ENCODE measurements at places on chromosomes 2 and 18. TPM values are rescaled to one million over a fixed set of nuclear protein-coding genes. Genes with fewer than 3 reads are reported as not detected.
A peak's percentile ranks its signal among the peaks of the same experiment; 100 is the strongest.

Gene TNS1
- polyA plus RNA-seq = 64.9 TPM

Gene VSNL1
- polyA plus RNA-seq = 4.4 TPM

Gene COMMD1
- polyA plus RNA-seq = 77.0 TPM

Gene ALPG
- not detected for polyA plus RNA-seq

Gene SNTG2
- 3.2 TPM for polyA plus RNA-seq

Gene TEKT4
- polyA plus RNA-seq = 0.20 TPM

Gene TUBB8B
- polyA plus RNA-seq = 0.96 TPM

Gene UGT1A5
- not detected for polyA plus RNA-seq

DNA sequence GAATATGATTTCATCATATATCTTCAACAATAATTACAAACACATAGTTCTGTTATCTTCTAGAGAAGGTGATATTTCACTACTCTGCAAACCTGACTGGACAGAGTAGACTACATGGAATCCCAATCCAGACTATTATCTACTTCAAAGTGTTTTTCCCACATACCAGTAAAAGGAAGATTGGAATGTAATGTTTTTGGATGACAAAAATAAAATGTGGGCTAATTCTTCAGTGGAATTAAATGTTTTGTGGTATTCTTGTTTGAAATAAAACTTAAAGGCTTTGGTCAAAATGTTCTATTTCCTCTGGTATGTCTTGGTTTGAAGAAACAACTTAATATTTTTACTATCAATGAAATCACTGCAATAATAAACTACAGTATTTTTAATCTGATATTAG, 22.1 kb downstream of the COL5A2 start:
- DNase-seq = no peak

DNA sequence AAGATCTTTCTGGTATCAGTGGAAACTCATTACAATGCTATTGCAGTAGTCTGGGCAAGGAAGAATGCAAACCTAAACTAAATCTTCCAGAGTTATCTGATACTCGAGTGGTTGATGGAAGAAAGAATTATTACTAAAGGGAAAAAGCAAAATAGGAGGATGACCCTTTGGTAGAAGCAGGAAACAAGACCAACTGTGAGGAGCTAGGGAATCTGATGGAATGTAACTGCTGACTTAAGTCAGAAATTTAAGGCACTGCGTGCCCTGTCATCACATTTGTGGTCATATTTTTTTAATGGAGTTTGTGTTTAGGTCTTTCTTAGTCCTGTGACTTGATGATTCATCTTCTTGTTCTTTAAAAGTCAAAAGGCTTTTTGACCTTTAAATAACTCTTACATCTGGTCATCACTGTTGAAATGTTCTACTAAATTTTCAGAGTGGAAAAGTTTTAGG, 36.5 kb upstream of the ARMC9 start:
- peak; percentile 60 for DNase-seq

DNA sequence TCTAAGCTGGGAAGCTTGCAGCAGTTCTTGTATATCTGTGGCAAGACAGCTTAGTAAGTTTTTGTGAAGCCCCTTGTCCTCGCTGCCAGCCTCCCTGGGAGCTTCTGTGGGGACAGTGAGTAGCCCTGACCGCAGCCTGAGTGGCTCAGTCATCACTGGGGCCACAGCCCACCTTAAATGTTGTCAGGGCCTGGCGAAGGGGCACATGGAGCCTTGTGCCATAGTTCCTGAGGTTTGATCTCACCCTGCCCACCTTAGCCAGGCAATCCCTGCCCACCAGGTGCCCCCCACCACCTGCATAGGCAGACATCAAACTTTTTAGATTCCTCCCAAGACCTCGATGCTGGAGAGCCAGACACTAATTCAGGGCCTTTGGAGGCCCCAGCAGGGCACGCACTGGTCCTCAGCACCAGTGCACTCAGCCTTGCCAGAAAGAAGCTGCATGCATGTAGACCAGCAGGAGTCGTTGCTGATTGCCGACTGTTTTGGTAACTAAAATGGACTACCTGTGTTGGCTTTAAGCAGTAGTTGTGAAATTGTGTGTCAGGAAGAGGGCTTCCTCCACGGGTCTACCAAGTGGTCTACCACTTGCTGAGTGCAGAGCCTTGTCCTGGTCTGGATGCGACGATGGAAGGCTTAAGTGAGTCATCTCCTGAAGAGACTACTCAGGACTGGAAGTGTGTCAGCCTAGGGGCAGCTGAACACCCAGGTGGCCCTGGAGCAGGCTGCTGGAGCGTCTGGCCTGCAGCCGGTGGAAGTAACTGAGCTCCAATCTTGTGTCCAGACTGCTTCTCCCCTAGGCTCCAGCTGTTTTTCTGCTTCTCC, 233.1 kb downstream of the SEPTIN10 start:
- no peak for DNase-seq

- DNase-seq = no peak
Observed at GRCh38 chr2:79000008-79000576, 25.4 kb upstream of the REG3G start.

- DNase-seq = no peak
Observed at GRCh38 chr2:77640924-77641323, 118.7 kb upstream of the LRRTM4 start.

- DNase-seq = no peak
Observed at GRCh38 chr2:102236132-102236531, 49.3 kb downstream of the IL1RL2 start.

DNA sequence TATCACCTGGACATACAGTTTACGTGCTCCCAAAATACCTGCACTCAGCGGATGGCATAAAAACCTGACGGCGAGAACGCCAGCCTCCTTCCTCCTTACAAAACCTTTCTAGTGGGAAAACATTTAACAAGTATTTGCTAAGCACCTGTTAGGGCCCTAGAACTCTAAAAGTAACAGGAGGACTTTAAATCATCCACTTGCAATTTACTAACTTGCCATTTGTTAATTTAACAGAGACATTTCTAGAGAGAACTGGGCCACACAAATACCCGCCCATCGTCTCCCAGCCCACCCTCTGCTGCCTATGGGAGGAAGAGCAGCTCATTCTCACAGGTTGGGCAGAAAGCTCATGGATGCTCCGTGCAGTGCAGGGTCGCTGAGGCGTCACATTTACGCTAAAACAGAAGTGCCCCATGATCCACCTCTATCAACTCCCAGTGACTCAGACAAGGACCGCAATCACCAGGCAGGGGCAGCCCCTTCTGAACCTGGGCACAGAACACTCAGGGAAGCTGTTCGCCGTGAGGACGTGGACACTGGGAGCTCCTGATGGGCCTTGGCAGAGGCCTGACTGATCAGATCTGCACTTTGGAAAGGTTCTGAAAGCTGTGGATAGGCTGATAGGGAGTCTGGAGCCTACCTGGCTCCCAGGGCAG, 106.9 kb downstream of the HDAC4 start:
- no peak for DNase-seq

DNA sequence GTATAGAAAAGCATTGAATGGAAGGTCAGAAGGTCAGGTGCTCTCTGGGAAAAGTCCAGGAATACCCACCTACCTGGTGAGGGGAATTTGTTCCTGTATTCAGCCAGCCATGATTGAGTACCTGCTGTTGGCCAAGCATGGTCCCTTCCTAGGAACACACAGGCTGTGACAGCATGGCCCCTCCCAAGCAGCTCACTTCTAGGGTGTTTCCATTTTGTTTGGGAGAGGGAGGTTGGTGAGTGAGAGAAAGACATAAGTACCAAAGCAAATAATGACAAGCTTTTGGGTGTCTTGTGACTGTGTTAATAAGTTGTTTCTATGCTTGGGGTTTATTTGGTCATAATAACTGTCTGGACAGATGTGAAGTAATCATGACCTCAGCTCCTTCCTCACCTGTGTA, 46.3 kb downstream of the CABLES1 start:
- no peak for DNase-seq

GRCh38 chr2:225041851-225042799, at the start of gene DOCK10:
DOCK10 (minus strand) TSS chr2:225042468; CDS start chr2:225042374, 94 bp downstream.
- DNase-seq = peak; percentile 30

- no peak for DNase-seq
Observed at GRCh38 chr2:3036432-3037125, 341.0 kb downstream of the EIPR1 start.

DNA sequence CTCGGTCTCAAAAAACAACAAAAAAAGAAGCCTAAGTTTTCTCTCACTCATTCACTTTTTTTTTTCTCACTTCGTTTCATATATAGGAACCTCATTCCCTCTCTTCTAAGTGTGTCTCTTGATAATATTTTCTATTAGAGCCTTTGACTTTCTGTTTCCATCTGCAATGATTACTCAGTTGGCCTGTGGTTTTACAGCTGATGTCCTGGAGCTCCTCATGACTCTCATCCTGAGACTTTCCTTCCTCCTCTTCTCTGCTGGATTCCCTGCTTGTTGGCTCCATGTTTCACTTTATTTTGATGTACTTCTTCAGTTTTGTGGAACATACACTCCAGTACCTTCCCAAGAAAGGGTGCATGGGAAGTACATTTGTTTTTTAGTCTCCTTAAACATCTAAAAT, 154.2 kb upstream of the GATA6 start:
- no peak for DNase-seq

- DNase-seq = peak; percentile 57
Observed at GRCh38 chr2:178241844-178242551, 47.7 kb downstream of the OSBPL6 start.

DNA sequence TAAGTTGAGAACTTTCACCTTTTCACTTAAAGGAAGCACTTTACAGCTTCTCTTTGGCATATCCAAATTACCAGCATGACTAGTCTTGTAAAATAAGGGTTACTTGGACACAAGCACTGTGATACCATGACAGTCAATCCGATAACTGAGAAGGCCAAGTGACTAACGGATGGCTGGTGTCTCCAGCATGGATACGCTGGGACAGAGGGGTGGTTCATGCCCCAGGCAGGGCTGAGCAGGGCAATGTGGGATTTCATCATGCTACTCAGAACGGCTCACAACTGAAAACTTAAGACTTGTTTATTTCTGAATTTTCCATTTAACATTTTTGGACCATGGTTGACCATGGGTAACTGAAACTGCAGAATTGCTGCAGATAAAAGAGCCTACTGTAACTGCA, 43.1 kb upstream of the GPR155 start:
- DNase-seq = no peak

Data from left kidney (tissue), 8 donors.